ENCODE measurements at places on chromosomes 4 and X.
A peak's percentile ranks its signal among the peaks of the same experiment; 100 is the strongest.

- DNase-seq: no peak
Observed at GRCh38 chrX:68060506-68061205, 372.6 kb downstream of the OPHN1 start.

DNA sequence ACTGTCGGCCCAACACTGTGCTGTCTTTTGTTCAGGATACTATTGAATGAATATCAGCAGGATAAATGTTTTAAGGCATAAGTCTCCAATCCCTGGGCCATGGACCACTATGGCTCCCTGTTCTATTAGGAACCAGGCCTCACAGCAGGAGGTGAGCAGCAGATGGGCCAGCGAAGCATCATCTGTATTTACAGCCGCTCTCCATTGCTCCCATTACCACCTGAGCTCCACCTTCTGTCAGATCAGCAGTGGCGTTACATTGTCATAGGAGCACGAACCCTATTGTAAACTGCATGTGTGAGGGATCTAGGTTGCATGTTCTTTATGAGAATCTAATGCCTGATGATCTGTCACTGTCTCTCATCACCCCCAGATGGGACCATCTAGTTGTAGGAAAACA lies 3.7 kb upstream of the APLN start:
- DNase-seq: no peak

DNA sequence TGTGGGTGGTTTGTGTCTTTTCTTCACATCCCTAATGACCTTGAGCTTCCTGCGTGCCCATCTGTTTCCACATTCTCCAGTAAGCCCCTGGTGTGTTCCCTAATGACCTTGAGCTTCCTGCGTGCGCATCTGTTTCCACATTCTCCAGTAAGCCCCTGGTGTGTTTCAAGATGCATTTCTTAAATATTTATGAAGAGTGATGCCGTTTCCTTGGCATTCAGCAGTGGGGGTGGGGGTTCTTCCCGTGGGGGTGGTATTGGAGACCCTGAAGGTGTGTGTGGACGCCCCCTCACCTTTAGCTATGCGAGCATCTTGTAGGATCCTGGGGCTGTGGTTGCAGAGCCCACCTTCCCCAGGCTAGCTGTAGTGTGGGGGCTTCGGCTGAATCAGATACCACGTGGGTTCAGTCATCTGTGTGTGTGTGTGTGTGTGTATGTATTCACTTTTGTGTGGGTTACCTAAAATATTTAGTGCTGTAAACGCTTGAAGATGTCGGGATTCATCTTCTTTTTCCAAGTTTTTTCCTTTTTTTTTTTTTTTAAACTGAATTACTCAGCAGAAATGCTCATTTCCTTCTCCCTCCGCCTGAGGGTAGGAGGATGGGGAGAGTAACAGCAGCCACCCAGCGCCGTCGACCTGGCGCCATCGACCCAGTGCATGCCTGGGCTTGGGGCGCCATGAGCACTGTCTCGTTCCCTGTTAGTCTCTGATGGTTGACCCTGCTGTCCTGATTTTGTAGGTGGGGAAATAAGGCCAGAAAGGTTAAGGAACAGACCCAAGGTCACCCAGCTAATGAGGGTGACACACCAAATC lies 9.9 kb downstream of the NSG1 start:
- DNase-seq: peak; percentile 71

- no peak for DNase-seq
Observed at GRCh38 chr4:23733476-23733875, 156.4 kb downstream of the PPARGC1A start.

GRCh38 chrX:100643956-100644860 lies at the start of gene SRPX2:
Gene SRPX2, plus strand, starts transcription at chrX:100644199. Its CDS starts 2,124 bp downstream, at chrX:100646323.
- DNase-seq: no peak

DNA sequence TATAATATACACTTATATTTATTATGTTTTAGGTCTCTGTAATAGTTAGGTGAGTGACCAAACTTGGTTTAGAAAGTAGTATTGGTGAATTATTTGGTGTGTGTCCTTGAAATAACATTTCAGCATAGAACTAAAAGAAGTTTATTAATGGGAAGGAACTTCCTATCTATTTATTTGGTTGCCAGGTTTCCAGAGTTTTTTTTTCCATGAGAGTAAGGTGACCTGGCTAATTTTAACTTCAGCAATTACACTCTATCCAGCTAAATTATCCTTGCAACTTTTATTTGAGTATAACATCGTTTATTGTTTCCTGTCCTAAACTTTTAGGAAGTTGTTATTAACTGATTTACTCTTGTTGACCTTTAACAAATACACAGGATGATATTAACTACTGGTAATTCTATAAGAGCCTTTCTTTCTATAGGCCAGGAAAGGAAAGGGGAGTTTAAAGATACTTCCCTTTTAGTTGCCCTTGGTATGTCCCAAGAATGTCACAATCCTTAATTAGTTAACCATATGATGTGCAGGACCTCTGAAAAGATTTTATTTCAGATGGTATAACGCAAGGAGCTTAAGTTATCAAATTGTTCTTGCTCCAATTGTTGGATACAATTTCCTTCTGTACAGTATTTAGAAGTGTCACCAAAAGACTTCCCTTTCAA lies 18.9 kb downstream of the PRDM8 start:
- no peak for DNase-seq

- DNase-seq: no peak
Observed at GRCh38 chr4:13615161-13615560, 12.4 kb downstream of the BOD1L1 start.

GRCh38 chr4:174152717-174153466 lies 130.6 kb downstream of the FBXO8 start:
- no peak for DNase-seq

- DNase-seq: no peak
Observed at GRCh38 chr4:107392380-107392779, 327.7 kb downstream of the PAPSS1 start.

DNA sequence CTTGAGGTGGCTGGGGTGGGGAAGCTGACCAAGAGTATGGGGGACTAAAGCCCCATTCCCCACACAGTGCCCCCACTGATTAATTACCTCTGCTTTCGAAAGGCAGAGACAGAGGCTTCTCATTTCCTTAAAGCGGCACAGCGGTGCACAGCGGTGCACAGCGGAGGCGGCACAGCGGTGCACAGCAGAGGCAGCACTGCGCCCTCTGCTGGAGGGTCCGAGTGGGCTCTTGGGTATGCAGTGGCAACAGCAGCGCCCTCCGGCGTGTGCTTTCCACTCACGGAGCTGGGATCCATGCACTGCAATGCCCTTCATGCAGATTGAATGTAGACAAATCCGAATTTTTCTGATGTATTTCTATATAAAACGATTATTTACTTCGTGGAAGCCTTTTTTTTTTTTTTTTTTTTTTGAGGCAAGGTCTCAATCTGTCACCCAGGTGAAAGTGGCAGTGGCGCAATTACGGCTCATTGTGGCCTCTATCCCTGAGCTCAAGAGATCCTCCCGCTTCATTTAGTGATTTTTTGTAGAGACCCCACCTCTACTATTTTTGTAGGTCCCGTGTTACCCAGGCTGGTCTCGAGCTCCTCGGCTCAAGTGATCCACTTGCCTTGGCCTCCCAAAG lies 19.7 kb upstream of the PRPS2 start:
- DNase-seq: no peak

- no peak for DNase-seq
Observed at GRCh38 chr4:48432017-48432416, 51.1 kb upstream of the SLC10A4 start.

DNA sequence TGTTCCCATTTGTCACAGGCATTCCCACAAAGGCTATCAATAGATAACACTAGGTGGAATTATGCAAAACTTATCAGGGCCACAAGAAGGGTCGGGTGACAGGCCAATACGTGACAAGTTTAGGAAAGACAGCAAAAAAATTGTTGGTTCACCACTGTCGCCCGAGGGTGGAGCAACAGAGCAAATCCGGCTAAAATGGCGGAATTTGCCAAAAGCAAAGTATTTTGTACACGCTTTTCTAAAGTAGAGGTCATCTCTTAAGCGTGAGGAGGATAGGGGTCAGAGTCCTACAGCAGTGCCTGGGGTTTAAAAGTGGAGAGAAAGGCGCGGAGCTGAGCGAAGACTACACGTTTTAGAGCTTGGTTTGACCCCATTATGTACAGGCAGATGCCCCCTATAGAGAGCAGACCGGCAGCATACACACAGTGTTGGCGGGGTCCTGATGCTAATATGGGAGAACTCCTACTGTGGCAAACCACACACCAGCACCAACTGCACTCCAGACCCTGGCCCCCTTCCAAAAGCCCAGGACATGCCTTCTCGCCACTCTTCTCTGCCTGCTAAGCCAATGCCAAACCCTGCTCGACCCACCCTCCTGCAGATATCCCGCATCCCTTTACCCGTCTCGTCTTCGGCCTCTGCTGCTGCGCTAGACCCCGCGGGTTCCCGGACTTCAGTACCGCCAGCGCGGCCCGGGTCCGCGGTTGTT lies 733 bp downstream of the CCNA2 start:
- DNase-seq: no peak

DNA sequence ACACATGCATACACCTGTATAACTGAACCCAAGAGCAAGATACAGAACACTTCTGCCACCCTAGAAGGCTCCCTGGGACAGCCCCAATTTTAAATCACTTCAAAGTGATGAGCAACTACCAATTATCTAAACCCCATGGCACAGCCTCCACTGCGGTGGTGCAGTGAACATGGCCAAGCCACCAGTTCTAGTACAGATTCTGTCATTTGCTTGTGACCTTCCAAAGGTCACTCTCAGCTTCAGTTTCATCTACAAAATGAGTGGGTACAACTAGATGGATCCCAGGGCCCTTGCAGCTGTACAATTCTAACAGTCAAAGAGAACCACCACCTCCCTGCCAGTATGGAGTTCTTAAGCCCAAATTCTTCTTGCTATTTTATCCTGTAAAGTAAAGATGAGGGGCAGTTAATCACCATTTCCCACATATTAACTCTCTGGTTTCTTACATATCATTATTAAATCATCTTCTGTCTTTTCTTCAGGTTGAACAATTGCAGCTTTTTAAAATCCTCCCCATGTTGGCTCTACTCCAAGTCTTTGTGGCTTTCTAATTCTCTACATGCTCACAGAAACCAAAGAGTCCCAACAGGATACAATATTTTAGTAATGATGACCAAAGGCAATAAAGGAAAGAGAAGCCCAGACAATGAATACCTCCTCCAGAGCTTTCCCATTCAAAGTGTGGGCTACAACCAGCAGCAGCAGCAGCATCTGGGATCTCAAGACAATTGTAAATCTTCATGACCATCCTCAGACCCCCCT lies 39.0 kb upstream of the GPM6B start:
- DNase-seq: no peak

DNA sequence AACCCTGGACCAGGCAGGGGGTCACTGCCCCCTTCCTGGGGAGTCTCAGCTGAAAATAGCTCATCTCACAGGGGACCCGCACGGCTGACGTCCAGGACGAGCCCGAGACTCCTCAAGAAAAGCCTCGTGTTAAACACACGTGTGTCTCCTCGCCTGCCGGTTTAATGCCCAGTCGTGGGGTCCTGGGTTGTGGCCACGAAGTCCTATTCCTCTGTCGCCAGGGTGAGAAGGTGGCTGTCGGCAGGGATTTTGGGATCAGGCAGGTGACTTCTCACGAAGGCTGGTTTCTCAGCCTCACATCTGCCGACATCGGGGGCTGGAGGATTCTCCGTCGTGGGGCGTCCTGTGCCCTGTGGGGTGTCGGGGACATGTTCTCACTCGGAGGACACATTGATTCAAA lies 44.3 kb upstream of the PPP2R3B start:
- DNase-seq: no peak

DNA sequence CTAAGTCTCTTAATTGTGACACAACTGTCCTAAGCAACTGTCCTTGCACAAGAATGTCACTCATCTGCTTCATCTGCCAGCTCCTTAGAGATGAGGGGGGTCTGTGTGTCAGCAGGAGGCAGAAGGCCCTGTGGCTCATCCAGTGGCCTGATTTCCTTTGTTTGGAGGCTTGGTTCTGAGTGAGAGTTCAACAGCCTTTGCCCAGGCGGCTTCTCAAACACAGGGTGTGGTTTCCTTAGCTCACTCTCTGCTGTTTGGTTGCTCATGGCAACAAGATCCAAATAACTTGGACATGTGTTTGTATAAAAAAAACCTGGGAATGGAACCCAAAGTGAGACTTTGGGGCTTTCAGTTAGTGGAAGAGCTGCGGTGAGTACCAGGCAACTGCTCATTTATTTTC lies 46.6 kb downstream of the MAP7D3 start:
- no peak for DNase-seq

GRCh38 chrX:68568136-68568535 lies 69.3 kb downstream of the YIPF6 start:
- DNase-seq: no peak

DNA sequence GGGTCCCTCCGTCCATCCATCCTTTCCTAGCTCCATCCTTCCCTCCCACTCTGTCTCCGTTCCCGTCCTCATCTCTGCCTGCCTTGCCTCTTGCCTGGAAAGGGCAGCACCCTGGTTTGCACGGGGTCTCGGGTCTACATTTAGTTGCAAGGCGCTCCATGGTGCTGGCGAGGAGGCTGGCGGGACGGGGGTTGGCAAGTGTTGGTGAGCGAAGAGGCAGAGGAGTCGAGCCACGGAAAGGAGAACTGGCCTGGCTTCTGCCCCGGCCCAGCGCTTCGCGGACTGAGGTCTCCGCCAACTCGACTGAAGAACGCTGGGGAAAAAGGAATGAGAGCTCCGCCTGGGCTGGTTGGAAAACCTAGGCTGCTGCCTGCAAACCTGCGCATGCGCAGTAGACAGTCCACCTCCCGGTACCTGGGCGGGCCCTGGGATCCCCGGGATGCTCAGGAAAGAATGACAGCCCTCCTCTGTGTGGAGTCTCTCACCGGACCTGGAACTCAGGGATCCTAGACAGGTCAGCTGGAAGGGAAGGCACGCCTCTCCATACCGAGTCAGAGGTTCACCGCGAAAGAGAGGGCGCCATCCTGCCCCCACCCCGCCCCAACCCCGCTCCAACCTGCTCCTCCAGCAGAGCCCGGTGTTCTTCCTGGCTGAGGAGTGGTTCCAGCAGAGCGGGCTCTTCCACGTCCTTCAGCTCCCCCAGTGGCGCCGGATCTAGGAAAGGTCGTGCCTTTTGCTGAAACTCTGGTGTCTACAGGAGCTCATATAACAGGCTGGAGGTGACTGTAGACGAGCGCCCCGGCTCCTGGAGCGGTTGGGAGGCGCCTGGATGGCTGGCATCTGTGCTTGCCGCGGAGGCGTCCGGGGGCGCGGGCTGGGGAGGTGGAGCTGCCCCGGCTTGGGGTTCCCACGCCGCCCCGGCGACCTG lies 6.0 kb downstream of the FRG2 start:
- DNase-seq: no peak

DNA sequence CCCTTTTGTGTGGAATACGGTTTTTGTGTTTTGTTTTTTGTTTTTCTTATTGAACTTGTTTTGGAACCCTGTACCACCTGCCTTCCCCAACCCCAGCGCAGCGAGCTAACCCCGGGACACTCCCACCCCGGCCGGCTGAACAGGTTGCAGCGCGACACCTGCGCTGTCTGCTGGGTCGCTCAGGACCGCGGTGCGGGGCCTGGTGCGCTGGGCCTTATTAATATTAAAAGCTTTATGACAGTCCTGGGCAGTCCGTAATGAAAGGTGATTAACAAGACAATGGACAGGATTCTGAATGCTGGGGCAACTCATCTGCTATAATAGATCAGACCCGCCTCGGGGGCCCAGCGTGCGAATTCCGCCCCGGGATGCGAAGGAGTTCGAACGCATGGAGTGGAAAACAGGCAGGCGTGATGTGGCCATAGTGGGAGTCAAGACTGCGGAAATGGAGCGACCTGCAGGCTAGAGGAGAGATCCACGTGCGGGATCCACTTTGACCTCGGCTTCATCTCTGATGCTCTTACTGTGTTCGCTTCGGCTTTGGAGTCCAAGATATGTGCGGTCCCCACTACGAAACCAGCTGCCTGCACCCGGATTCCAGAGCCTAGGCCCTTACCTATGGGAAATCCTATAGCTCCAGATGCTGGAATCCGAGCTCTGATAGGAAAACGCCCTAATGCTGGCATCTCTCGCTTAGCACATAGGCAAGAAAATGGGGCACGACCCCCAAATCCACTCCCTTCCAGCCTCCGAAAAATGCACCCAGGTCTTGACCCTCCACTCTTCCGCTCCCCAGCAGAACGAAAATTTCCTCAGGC lies 69.0 kb upstream of the TMEM33 start:
- no peak for DNase-seq

Data from iPS DF 19.7 (cell line).